Gastroesophageal sphincter (tissue), 4 donors: ENCODE measurements at places on chromosomes 5 and 9. TPM values are rescaled to one million over a fixed set of nuclear protein-coding genes. Genes with fewer than 3 reads are reported as not detected.

OR1L8 gene
- total RNA-seq, result not detected

SMIM27 gene
- total RNA-seq, result 12.5 TPM

SIT1 gene
- 1.6 TPM for total RNA-seq

PCDHA1 gene
- total RNA-seq, result not detected

LCN2 gene
- total RNA-seq, result 222 TPM

DNA sequence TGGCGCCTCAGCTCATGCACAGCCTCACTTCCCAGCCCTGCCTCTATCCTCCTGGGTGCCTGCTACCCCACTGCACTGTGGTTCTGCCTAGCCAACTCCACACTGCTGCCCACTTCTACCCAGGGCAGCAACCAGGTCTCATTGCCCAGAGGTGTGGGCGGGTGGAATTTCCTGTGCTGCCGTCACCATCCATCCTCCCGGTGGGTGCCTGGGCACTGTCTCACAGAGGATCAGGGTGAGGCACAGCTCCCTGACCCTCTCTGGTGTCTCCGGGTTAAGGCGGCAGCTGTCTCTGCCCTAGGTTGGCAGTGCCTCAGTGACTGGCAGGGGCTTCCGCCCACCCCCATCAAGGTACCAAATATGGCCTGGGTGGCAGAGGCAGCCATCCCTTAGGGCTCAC is 4.3 kb upstream of the MTMR12 start:
- no peak for ATAC-seq

GRCh38 chr5:142911170-142911569 is 141.0 kb downstream of the ARHGAP26 start:
- ATAC-seq, result no peak

- ATAC-seq, result no peak
Measured at GRCh38 chr5:146731909-146732659, 146.5 kb downstream of the PPP2R2B start.

DNA sequence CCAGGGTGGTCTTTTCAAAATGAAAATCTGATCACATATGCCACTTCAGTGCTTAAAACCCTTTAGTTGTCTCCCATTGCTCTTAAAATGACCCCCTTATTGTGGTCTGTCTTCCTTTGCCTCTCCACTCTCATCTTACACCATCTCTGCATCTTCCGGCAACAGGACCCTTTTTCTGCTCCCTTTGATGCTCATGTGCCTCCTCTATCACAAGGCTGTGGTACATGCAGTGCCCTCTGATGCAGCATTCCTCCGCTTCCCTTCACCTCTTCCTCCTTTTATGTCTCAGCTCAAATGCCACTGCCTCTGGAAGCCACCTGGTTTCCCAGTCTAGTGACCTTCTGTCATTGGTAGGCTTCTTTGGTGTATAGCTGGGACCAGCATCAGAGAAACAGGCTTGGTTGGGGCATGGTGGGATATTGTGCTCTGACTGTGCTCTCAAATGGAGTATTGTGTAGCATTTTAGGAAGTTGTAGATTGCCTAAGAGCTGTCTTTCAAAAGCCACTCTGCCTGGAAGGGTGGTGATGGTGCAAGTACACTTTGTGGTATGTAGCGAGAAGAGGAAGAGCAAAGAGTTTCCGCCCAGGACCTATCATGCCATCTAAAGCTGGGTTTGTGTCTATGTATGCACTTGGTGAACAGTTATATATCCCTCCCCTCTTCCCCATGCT is 28.1 kb downstream of the ARHGAP26 start:
- peak; percentile 72 for ATAC-seq

- ATAC-seq, result no peak
Measured at GRCh38 chr9:4982721-4983482, 2.2 kb upstream of the JAK2 start.

DNA sequence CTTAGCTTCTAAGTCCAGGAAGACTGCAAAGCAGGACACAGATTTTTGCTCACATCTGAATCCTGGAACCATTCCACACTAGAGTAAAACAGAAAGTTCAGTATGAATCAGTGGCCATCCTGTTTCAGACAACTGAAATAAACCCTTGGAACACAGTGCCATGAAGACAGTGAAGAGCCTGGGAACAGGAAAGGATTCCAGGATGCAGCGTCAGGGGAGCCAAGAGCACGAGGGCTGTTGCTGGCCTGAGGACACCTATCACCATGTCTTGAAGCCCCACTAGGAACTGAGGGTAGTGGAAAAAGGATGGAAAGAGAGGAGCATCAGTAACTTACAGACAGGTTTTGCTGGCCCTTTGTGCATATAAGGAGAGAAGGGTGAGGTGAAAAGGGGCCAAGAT is 115.3 kb upstream of the FSTL4 start:
- ATAC-seq, result no peak

DNA sequence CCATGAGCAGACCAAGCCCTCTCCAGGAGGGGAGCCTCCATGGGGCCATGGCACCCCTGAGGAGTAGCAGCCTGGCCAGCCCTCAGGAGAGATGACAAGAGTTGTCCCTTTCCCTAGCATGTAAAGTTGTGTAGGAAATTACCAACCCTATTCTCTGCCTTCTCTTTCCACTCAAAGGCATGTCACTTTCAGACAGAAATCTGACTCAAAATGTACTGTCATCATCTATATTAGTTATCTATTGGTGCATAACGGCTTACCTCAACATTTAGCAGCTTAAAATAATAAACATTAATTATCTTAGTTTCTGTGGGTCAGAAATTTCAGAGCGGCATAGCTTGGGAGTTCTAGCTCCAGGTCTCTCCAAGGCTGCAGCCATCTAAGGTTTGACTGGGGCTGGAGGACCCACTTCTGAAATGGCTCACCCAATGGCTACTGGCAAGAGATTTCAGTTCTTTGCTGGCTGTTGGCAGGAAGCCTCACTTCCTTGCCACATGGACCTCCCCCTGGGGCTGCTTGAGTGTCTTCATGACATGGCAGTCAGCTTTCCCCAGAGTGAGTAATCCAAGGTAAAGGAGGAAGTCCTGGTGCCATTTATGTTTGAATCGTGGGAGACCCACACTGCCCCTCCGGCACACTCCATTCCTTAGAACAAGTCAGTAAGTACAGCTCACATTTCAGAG is 632.3 kb downstream of the CCDC171 start:
- ATAC-seq, result no peak

GRCh38 chr5:172598251-172599203 is 42.5 kb upstream of the NEURL1B start:
- ATAC-seq, result no peak

GRCh38 chr5:137438932-137439331 is 60.2 kb downstream of the SPOCK1 start:
- ATAC-seq, result no peak

GRCh38 chr5:172003746-172004145 is 2.7 kb downstream of the FBXW11 start:
- no peak for ATAC-seq

GRCh38 chr5:105885266-105885665 is 1785.5 kb downstream of the EFNA5 start:
- ATAC-seq, result no peak
